ENCODE measurements at places on chromosomes 3 and 15.

DNA sequence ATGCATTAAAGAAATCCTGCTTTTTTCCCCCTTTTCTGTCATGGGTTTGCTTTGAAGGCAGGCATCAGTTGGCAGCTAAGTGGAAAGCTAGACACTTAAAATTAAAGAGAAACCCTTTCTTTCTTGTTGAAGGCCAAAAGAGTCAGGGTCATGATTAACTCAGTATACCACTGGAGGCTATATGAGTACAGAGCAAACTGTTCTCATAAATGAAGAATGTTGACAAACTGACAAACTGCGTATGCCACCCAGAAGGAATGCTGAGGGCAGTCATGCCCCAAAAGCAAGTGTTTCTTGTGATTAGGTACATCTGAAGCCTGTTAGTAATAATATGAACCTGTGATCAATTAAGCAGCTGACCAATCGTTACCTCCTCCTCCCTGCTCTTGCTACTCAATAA is 43.6 kb upstream of the COL6A6 start:
- no peak for DNase-seq

GRCh38 chr3:188266562-188267274 is 112.8 kb downstream of the LPP start:
- DNase-seq: no peak

DNA sequence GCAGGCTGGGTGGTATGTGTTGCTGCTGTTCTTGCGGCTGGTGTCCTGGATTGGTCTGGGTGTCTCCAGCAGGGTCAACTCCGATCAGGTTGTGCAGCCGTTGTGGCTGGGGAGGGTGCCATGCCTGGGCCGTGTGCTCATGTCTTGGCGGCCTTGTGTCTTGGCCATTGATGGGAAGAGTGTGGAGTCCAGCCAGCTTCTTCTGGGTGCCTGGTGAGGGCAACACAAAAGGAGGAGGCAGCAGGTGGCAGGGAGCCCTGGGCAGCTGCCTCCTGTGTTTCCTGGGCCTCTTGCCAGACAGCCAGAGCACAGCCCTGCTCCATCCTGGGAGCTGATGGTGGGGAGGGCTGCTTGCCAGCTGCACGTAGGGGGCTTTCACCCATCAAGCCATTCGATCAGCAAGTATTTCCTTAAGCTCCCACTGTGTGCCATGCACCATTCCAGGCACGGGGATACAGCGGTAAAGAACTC is 4.3 kb downstream of the CHAC1 start:
- DNase-seq: no peak

DNA sequence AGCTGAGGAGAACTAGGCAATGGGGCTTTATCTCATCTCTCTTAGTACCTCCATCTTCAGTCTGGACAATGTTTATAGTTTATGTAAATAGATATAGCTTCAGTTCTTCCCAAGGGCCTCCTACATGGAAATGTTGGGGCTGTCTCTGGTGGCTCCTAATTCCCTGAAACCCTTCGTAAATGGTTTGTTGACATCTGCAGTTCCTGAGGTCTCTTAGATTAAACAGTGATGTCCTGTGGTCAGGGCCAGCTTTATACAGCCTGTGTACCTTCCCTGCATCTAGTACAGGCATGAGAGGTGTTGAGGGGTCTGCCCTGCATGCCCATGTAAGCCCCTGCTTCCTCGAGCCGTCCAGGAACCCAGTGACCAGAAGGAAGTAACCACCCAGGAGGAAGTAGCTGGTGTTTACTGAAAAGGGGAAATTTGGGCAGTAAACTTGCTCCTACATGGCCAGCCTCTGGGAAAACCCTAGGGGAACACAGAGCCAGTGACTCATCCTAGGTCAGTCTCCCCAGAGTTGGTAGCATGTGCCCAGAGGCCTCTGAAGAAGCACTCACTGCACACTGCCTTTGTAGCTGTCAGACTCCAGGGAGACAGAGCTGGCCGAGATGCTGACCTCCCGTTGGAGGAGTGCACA is 4.7 kb upstream of the TBC1D2B start:
- DNase-seq: no peak

GRCh38 chr3:63912768-63913588 is 795 bp upstream of the SCAANT1 start:
- peak; percentile 65 for DNase-seq

DNA sequence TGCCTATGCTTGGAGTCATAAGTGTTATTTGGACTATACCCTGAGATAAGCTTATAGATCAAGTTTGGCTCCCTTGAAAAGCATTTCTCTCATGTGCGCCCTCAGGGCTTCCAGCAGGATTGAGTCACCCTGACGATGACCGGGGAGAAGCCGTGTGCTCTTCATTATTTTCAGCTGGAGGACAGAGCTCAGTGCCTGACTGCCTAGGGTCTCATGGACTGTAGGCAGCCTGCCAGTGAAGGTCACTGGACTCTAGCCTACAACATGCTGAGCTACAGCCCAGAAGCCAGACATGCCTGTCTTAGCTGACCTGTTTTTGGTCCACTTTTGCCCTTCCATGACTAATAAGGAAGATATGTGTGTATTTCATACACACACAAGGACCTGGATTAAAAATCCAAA is 31.6 kb upstream of the NUDT16 start:
- DNase-seq: no peak

- DNase-seq: no peak
Observed at GRCh38 chr3:157300981-157301663, 135.5 kb upstream of the PTX3 start.

- DNase-seq: peak; percentile 16
Observed at GRCh38 chr15:69161079-69161877, 843 bp downstream of the GLCE start.

DNA sequence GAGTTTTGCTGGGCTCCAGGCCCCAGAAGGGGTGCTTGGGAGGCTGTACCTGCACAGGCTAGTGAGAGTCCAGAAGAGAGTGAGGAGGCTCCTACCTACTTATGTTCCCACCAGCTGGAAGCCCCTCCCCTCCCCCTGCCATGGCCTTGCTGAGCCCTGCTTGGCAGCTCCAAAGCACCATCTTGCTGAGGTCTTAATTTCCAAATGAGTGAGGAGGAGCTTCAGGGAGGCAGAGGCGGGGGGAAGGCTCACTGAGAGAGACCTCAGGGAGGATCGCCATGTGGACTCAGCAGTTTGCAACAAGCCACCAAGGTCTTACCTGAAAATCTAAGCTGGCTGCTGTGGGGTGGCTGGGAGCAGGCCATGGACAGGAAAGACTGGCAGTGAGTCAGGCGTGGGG is 8.7 kb upstream of the CACNA2D2 start:
- no peak for DNase-seq

GRCh38 chr3:61893840-61894566 is 332.6 kb downstream of the PTPRG start:
- DNase-seq: no peak

GRCh38 chr3:193983846-193984818 is 151.8 kb upstream of the HES1 start:
- DNase-seq: no peak

- no peak for DNase-seq
Observed at GRCh38 chr15:93362821-93363220, 273.8 kb upstream of the RGMA start.

- DNase-seq: no peak
Observed at GRCh38 chr3:66256806-66257205, 36.0 kb downstream of the SLC25A26 start.

- DNase-seq: no peak
Observed at GRCh38 chr15:79349525-79349924, 38.6 kb downstream of the TMED3 start.

DNA sequence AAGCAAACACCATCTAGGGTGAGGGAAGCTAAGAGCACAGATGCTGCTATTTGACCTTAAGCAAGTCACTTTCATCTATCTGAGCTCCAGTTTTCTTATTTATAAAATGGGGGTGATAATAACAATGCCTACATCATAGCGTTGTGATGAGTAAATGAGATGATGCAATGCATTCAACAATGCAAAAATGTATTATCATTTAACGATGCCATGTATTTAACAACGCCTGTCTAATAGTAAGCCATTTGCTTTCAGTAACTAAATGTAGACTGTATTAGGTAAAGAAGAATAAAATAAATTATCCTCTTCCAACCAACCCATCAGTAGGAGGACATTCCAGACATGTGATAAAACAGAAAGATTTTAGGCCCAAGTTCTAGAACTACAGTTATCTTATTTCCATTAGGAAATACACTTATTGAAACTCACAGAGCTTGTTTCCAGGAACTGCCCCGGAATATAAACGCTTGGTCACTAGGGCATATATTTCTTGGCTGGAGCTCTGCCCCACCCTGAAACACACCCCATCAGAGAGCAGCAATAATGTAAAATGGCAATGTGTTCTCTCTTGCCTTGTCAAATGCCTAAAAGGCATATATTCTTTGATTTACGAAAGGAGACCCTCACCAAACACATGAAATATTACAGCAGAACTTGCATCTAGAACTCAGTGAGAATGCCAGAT is 128.3 kb downstream of the LIPC start:
- no peak for DNase-seq

- DNase-seq: no peak
Observed at GRCh38 chr3:195164573-195165264, 106.2 kb downstream of the XXYLT1 start.

DNA sequence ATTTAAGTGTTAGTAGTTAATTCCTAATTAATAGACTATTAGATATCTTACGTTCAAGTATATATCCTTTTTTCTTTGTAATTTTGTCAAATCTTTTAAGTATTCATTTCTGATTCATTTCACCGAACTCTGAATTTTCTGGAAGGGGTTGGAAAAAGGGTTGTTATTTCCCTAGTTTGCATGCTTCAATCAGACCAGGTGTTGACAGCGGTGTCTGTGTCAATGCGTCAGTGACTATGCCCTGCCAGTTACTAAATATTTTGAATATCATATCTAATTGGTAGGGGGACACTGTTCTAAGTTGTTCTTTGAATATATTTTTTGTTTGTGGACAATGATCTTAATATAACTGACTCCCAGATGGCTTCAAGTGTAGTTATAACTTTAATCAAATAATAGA is 62.7 kb upstream of the TNFSF10 start:
- DNase-seq: no peak

GRCh38 chr3:195870937-195871336 is 37.4 kb downstream of the TNK2 start:
- no peak for DNase-seq

DNA sequence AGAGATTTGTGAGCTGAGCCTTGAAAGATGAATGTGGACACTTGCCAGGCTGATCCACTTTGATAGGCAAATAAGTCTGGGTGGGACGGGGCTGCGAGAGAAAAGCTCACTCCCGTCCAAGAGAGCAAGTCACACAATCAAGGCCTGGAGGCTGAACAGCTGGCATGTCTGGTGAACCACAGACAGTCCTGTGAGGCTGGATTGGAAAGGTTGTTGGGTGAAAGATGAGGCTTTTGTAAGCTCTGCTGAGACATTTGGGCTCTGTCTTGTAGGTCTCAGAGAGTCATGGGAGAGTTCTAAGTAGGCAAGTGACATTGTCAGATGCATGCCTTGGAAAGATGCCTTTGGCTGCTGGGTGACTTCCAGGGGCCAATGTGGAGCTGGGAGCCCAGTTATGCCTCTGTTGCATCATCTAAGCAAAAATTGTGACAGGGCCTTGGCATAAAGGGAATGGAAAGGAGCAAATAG is 38.5 kb downstream of the RPLP1 start:
- DNase-seq: no peak

DNA sequence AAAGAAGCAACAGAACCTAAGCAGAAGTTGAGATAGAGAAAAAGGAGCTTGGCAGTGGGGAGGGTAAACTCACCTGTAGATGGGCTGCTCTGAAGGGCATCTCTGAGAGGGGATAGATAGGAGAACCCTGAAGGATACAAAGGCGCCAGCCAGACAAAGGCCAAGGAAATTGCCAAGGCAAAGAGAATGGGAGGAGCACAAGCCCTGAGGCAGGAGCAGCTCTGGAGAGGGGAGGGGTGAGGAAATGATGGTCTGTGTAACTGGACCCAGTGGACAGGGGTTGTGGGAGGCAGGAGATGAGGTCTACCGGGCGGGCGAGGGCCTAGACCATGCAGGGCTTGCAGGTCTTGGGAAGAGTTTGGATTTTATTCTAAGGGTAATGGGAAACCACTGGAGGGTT is 2.3 kb upstream of the PDIA5 start:
- no peak for DNase-seq

DNA sequence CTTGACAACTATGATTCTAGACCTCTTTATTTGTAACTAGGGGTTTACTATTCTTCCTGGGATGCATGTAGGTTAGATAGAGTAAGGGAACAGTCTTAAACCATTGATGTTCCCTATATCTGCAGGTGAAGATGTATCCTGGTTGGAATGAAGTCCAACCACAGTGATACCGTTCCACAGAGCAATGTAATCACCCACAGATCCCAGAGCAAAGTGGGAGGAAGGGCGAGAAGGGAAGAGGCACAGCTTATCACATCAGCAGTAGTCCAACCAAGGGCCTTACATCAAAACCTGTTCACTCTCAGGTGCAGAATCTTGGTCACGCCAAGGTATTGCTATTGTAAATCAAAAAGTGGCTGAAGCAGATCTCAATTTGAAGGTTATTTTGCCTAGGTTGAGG is 61.8 kb upstream of the LIPC start:
- DNase-seq: no peak

DNA sequence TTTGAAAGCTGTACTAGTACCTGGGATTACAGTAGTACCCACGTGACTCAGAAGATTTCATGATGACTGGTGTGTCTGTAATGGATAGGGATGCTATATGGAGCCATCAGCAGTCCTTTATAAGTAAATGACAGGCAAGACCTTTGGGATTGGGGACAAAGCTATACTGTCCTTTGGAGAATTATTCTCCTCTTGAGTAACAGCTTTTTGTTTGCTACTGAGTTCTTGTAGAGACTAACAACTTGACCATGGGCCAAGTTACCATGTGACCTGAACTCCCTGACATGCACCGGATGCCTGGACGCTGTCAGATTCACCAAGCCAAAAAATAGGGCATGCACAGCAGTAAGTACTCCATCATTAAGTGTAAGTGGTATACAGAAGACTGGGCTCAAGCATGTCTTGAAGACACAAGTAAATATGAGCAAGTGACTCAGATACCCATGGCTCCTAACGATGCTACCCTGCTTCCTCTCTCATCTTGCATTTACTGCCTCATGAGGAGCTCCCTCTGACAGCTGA is 12.9 kb downstream of the SEC11A start:
- no peak for DNase-seq

- DNase-seq: peak; percentile 40
Observed at GRCh38 chr15:48250640-48251076, 44.6 kb downstream of the SLC12A1 start.

GRCh38 chr15:25372298-25372697 is 66.5 kb downstream of the UBE3A start:
- DNase-seq: no peak

- no peak for DNase-seq
Observed at GRCh38 chr15:63395730-63396151, 14.1 kb upstream of the CA12 start.

GRCh38 chr15:40911141-40911540 is 16.9 kb downstream of the VPS18 start:
- no peak for DNase-seq

- no peak for DNase-seq
Observed at GRCh38 chr3:112980080-112980479, 5.2 kb upstream of the CD200R1 start.

GRCh38 chr3:157029365-157029790 is 130.6 kb downstream of the CCNL1 start:
- no peak for DNase-seq

- peak; percentile 6 for DNase-seq
Observed at GRCh38 chr15:50390554-50391264, 33.5 kb upstream of the USP8 start.

- no peak for DNase-seq
Observed at GRCh38 chr3:77052733-77053670, 13.1 kb downstream of the ROBO2 start.
